ENCODE measurements at places on chromosomes 5 and 9.

DNA sequence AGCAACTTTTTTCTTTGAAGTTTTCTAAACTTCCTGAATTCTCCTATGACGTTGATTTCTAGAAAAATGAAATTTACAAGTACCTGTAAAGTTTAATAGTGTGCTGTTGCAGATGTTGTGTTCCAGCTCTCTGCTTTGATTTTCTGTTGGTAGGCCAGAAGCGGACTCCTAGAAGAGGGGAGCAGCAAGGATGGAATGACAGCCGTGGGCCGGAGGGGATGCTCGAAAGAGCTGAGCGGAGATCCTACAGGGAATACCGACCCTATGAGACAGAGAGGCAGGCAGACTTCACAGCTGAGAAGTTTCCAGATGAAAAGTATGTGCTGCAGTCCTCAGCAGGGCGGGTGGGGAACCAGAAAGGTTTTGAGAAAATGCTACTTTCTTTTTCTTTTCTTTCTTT is 8.3 kb downstream of the HABP4 start:
- DNase-seq, result no peak

- no peak for DNase-seq
Observed at GRCh38 chr9:133476941-133477340, 2.0 kb downstream of the SLC2A6 start.

DNA sequence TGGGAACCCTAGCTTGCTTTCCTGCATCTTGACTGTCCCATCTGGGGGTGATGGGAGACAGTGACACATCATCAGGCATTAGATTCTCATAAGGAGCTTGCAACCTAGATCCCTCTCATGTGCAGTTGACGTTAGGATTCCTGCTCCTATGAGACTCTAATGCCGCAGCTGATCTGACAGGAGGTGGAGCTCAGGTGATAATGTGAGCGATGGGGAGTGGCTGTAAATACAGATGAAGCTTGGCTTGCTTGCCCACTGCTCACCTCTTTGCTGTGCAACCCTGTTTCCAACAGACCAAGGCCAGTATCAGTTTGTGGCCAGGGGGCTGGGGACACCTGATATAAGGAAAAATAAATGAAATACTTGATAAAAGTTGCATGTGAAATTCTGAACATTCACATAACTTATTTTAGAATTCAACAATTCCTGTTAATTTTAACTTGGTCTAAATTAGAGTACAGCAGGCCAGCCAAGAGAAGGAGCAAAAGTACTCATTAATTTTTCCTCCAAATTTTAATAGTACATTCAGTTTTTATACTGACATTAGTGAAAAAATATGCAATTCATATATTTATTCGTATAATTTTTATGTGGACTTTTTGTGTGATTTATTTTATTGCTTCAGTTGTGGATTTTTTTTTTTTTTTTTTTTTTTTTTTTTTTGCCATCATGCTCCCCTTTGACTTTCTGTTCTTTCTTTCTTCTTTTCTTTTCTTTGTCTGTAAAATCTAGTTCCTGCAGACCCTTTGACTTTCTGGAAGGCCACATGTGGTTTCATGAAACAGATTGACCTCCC is 11.4 kb downstream of the PAM start:
- no peak for DNase-seq

DNA sequence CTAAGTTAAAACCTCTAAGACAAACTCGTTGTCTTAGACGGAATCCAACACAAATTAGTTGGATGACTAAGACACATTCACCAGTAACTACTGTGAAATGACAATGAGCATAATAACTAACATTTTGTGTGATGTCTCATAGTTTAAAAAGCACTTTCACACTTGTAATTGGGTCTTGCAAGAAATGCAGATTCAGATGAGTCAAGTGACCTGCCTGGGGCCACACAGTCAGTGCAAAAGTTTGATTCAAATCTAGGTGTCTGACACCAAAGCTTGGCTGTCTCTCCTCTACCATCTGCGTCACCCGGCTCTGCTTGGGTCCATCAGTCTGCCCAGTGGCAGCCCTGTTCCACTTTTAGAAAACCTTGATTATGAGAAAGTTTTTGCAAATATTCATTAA is 143.7 kb downstream of the TTLL11 start:
- DNase-seq, result no peak

DNA sequence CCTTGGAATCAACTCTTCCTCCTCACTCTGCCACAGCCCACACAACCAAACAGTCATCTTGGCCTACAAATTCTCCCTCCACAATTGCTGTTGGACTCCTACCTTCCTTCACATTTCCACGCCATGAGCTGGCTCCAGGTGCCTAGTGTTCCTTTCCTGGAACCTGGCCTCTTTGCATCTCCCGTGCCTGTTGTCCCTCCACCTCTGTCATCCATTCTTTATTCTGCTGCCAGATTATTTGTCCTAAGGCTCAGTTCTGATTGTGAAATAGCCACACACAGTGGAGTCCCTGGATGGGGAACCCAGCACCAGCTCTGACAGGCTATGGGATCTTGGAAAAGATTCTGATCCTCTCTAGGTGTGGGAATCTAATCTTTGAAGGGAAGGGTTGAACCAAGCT is 109.1 kb upstream of the ANKH start:
- DNase-seq, result no peak

- DNase-seq, result no peak
Observed at GRCh38 chr5:173001229-173001841, 17.8 kb downstream of the ATP6V0E1 start.

DNA sequence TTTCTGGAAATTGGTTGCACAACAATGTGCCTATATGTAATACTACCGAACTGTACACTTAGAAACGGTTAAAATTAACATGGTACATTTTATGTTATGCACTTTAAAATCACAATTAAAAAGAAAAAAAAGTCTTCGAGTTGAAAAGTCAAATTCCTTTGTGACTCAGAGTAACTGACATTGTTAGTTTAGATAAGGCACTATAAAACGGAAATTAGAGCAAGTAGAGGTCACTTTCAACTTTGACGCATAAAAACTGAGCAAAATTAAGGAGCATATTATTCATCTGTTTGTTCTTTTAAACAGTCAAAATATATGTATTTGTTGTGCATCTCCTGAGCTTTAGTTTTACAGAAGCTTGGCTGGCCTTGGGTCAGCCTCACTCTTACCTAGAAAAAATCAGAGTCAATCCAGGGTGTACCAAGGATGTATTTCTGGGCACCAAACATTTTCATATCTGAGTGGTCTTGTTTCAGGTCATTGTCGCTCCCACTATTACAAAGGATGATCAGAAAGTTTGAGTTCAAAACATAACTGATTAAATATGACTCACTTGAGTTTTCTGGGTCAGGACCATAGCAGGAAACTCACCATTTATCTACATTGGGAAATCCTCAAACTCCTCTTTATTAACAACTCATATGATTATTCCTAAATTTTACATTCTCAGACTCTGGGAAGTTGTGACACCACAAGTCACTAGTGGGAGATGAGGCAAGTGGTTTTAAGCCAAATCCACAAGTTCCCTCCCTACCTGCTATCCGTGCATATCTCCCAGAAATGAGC is 160.6 kb downstream of the CCDC192 start:
- DNase-seq, result no peak

DNA sequence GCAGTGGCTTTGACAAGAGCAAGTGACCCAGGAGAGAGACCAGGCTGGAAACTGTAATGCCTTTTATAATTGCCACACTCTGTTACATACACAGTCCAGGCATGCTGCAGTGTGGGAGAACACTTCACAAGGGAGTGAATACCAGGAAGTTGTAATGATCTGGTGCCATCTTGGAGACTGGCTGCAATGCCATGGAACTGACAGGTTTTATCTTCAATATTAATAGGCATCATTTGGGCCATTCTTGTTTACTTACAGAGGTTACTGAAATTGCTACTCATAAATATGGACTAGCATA is 274.3 kb downstream of the AUH start:
- no peak for DNase-seq

DNA sequence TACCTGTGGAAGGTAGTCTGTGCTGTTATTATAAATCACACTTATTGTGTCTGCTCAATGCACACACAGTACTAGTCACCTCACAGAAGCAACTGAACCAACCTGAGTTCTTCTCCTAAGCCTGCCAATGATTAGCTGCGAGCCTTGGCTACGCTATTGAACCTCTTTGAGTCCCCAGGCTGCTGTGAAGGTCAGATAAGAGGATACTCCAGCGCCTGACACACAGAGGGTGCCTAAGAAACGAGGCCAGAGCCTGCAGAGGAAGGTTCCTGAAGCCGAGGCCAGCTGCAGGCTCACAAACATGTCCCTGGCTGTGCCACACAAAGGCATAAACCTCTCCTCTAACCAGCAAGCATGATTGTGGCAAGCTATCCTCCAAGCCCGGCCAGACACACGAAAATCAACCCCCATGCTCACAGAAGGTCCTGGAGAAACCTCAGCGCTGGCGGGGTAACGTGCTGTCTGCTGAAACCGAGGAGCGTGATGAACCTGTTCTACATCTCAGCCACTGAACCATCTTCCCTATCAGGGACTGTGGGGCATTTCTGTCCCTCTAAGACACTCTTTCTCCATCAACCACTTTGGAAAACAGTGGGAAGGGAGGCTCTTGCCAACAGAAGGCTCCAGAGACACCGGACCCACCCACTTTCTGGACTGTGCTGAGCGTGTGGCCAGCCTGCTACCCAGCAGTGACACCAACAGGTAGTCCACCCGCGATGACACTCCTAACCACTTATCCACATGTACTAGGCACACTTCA is 53.2 kb upstream of the SLC25A51 start:
- no peak for DNase-seq

DNA sequence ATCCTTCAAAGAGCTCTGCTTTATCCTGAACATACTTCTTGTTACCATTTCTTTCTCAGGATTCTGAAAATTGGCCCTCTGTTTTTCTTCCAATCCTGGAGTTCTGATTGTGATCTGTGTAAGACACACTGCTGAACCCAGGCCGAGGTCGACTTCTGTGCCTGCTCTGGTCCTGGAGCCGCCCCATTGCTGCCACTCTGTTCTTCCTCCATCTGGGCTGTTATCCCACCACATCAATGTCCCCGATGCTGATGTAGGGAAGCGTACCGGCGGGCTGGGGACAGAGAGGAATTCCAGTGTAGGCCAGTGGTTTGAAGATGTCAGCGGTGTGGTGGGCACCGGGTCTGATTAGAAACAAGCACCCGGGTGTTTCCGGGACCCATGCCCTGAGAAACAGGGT is 102.5 kb downstream of the LIFR start:
- no peak for DNase-seq

GRCh38 chr5:172638209-172638768 is 2.8 kb upstream of the NEURL1B start:
- no peak for DNase-seq

- no peak for DNase-seq
Observed at GRCh38 chr5:178322736-178323540, 90.3 kb upstream of the PHYKPL start.
